NCI-H2081 treated with DMSO at 0.1 percent for 48 hours (cell line): ENCODE measurements at places on chromosomes 7 and 10.

GRCh38 chr7:157372300-157373232, 35.8 kb downstream of the DNAJB6 start:
- no peak for DNase-seq

GRCh38 chr10:123777881-123778280, 111.7 kb downstream of the GPR26 start:
- no peak for DNase-seq

DNA sequence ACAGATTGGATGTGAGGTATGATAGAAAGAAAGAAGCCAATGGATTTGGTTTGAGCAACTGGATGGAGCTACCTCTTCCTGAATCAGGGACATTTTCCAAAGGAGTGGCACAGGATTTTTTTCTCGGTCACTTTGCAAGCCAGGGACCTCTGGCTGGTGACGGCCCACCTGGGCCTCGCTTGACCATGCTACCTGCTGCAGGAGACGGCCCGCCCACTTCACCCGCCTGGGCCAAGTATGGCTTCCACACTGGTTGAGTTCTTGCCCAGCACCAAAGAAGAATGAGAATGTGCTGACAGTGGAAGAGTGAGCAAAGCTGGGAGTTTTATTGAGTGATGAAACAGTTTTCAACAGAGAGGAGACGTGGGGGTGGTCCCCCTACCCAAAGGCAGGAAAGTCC, 24.5 kb upstream of the SH3PXD2A start:
- no peak for DNase-seq

GRCh38 chr10:79335470-79336235, 11.6 kb upstream of the PPIF start:
- no peak for DNase-seq

- no peak for DNase-seq
These were observed 21.7 kb upstream of the SEC61A2 start for GRCh38 chr10:12107781-12108180.

DNA sequence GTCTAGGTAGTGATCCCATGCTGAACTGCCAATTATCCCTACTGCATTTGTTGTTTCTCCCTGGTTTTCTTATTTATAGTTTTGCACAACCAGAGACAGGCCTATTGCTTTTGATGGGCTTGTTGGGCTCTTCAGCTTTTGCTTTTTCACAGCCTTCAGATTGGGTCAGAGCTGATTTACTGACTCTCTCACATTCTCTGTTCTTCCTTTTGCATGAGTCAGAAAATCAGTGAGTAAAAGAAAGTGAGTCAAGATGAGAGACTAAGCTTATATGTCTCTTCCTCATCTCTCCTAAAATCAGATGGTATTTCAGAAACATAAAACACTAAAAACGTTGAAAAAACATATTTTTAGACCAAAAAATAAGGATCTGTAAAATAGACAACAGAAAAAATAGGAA, 1135.4 kb downstream of the XPNPEP1 start:
- no peak for DNase-seq

DNA sequence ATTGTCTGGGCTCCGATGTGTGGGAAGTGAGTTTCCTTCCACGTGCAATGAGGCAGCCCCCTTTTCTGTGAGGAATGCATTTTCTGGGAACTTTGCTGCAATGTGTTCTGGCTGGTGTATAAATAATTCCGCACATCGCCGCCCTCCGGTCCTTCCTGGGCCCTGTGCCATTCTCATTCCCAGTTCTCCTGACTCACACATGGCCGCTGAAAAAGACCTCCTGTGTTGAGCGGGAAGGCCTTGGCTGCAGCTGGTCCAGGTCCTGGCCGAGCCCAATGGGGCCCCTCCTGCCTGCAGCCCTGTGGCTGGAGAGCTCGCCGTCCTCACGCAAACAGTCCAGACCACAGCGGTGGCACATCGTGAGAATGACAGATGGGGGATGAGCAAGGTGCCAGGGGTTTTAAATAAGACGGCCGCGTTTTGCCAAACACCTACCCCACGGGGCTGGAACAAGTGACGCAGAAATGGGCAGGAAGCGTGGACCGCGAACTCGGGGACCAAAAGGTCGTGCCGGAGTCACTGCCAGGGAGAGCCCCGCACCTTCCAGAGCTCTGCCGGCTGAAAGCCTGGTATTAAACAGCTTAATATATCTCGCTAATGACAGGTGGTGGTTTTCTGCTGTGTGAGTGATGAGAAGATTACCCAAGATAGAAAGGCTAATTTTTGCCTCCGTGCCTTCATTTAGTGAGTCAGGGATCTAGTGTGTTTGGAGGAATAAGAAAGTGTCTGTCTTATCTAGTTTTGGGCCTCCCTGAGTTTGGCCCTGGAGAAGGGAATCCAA, 37.0 kb downstream of the FAM20C start:
- DNase-seq = no peak

- DNase-seq = no peak
These were observed 274.3 kb downstream of the CCDC3 start for GRCh38 chr10:12726971-12727831.

DNA sequence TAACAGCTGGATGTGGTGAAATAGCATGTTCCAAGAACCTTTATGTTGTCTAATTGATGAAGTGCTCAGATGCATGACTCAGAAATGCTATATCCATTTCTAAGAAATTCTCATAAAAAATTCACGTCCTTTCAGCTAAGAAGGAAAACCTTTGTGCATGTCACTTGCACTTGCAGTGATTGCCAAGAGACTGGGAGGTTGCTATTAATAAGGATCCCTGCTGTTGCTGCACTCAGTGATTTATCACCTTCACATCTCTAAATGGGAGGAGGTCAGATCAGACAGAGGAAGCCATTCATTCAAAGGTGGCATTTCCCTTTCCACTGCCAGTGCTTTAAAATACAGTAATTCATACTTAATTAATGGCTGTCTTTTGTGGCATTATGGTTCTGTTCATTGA, 89.5 kb downstream of the THSD7A start:
- no peak for DNase-seq

GRCh38 chr10:112723876-112724275, 226.2 kb upstream of the TCF7L2 start:
- no peak for DNase-seq

DNA sequence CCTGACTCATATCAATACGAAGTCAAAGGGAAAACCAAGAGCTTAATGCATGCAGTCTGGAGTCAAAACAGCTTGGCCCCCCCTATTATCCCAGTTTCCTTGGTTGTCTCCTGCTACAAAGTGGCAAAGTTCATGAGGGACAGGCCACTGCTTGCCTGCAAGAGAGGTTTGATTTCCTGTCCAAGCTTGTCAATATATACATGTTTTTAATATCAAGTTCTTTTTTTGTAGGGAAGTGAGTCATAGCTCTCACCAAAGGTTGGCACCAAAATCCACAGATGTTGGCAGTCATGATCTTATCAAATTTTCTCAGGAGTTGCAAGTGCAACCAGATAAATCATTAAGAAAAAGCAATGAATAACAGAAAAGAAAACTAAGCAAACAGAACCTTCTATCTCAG, 176.8 kb downstream of the COBL start:
- no peak for DNase-seq

DNA sequence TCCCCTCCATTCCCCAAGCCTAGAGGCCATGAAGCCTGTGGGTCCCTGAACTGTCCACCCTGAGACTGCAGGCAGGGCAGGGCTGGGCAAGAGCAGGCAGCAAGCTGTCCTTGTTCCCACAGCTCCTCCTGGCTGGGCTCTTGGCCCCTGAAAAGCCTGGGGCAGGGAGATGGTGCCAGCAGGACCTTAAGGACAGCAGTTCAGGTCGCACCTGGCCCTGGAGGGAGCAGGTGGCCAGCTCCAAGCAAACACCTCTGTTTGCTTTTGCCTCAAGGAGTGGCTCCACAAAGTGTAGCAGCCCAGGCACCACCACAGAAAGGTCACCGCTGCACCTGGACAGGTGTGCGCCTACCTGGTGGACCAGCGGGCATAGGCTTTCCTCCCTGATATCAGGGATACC, 5.2 kb downstream of the RET start:
- no peak for DNase-seq
